Stimulated activated CD4-positive, alpha-beta T cell treated with anti-CD3 and anti-CD28 coated beads, Interleukin-2, amount 100 ng/mL, for 48 hours (primary cell): ENCODE measurements at places on chromosomes 13 and 19.

GRCh38 chr19:37227996-37228395 lies 10.0 kb downstream of the ZNF383 start:
- peak; percentile 32 for DNase-seq

- no peak for DNase-seq
Measured at GRCh38 chr19:42158926-42159325, 26.7 kb upstream of the POU2F2 start.

- DNase-seq: no peak
Measured at GRCh38 chr13:57740719-57741118, 109.2 kb downstream of the PCDH17 start.

DNA sequence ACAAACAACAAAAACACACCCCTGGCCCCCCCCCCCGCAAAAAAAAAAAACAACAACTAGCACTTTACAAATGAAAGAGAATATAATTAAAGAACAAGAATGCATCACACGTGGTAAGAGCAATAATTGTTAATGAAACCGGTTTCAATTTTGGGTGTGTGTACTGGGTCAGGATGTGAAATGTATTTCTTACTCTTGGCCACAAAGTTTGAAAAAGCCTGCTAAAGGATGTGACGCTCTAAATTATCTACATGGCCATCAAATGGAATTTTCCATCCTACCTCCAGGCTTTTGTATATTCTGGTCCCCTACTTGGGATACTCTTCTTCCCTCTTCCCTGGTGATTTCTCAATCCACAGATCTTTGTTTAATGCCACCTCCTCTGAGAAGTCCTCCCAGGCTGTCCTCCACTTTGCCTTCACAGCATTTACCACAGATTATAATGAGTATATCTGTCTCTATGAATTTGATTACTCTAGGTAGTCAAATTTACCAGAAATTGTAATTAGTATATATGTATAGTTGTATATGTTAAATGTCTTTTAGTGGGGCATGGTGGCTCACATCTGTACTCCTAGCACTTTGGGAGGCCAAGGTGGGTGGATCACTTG lies 2.1 kb downstream of the SARS2 start:
- DNase-seq: no peak
